Hematopoietic multipotent progenitor cell treated with erythropoietin and hydrocortisone succinate and interleukin-3 and kit ligand, for 17 days (in vitro differentiated cells): ENCODE measurements at places on chromosomes 16 and 17.
A peak's percentile ranks its signal among the peaks of the same experiment; 100 is the strongest.

- no peak for DNase-seq
Observed at GRCh38 chr17:67316781-67317180, 49.6 kb downstream of the PSMD12 start.

- no peak for DNase-seq
Observed at GRCh38 chr16:8708536-8708935, 34.1 kb downstream of the ABAT start.

DNA sequence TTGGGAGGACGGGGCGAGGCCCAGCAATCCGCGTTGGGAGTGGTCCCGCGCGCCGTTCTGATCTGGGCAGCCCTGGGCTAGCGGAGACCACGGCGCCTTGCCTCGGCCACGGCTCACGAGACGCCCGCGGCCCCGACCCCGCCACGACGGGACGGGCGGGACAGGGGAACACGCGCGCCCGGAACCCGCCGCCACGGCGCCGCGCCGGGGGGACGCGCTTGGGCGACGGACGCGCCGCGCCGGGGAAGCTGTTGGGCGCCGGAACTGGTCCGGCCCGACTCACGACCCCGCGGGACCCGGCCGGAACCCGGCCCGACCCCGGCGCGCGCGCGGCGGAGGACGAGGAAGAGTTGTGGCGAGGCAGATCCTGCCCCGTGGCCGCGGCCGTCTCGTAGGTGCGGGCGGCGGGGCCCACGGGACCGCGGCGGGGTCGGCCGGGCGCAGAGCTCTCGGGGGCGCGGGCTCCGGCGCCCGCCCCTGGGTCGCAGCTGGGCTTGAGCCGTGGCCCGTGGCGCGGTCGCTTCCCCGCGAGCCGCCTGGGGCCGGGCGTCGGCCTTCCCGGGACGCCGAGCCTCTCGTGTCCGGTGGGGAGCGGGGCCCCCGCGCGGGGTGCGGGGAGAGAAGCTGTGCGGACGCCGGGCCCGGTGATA is at the start of gene ACSF3:
Gene ACSF3 (plus strand): TSS at position 251 of the 650 bp plus-strand sequence. CDS start 6,830 bp downstream, outside the sequence.
- peak; percentile 17 for DNase-seq

DNA sequence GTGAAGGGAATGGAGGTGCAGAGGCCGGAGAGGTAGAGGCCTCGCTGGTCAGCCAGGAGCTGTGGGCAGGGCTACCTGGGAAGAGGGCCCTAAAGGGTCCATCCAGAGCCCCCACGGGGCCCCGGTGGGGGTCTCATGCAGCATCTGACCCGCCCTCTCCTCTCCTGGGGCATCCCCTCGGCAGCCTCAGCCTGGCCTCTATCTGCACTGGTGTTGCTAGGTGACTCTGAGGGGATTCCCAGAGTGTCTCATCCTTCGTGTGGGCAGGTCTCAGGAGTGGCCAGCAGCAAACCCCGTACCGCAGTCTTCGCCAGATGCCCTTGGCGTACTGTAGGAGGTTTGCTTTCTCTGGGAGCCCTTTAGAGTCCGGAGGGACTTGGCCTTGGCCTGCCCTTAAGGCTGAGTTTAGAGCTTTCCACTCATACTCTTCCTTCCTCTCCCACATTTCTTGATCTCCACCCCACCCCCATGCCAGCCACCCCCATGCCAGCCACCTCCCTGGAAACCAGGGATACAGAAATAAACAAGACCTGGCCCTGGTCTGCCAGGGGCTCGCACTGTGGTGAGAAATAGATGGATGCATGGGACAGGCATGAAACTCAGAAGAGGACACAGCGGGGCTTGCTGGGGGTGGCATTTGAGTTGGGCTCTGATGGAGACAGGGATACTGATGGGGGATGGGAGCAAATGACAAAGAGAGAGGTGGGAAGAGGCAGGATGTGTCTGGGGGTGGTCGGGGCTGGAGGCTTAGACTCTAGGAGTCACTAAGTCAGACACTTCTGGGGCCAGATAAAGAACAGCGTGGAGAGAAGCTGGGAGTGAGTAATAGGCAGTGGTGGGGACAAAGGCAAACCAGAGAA is 9.9 kb downstream of the SLC5A10 start:
- no peak for DNase-seq

GRCh38 chr16:9012330-9012729 is 48.6 kb upstream of the USP7 start:
- DNase-seq = no peak

DNA sequence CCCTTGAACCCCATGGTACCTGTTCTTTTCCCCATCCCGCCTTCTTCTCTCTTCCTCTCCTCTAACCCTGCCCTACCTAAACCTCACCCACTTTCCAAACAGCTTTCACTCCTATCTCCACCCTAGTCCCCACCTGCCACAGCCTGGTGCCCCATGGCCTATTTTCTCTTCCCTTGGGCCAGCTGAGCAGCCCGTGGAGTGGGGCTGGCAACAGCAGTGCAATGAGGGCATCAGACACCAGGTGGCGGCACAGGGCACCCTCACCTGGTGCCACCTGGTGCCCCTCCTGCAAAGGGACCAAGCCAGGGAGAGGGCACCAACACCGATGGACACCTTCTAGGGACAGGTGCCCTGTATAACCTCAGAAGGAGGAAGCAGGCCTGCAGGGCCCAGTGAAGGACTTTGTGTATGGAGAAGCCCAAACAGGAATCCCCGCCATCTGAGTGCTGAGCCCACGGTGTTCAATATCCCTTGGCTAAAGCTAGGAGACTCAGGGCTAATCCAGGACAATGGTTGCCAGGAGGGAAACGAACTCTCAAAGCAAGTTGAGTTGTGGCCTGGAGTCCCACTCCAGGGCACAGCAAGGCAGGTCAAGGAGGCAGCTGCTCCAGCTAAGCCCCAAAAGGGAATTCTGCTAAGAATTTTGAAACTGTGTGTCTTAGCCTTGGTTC is 4.0 kb upstream of the ABCC3 start:
- DNase-seq = peak; percentile 58
